ENCODE measurements at places on chromosomes 12 and 14.

GRCh38 chr12:87575906-87576305, 453.3 kb downstream of the C12orf50 start:
- DNase-seq = no peak

DNA sequence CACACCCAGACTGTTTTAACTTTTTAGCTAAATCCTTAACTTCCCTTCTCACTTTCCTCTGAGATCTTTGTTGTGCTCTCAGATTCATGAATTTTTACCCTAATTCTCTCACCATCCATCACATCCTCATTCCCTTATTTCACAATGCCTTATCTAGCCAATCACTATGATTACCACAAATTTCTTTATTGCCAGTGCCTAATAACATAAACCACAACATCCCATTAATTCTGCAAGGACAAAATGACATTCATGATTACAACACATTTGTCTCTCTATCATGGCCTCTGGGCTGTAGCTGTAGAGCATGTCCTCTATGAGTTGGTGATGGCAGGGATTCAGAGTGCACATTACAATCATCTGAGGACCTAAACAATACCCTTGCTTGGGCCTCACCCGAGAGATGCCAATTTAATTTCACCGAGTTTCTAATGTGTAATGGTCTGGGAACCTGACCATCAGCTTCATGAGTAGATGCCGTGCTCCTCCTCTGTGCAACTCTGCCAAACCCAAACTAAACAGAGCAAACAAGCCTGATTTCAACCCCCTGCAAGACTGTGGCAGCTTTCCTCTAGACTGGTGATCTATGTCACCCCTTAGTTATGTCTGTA, 99.3 kb downstream of the SPTSSA start:
- no peak for DNase-seq

DNA sequence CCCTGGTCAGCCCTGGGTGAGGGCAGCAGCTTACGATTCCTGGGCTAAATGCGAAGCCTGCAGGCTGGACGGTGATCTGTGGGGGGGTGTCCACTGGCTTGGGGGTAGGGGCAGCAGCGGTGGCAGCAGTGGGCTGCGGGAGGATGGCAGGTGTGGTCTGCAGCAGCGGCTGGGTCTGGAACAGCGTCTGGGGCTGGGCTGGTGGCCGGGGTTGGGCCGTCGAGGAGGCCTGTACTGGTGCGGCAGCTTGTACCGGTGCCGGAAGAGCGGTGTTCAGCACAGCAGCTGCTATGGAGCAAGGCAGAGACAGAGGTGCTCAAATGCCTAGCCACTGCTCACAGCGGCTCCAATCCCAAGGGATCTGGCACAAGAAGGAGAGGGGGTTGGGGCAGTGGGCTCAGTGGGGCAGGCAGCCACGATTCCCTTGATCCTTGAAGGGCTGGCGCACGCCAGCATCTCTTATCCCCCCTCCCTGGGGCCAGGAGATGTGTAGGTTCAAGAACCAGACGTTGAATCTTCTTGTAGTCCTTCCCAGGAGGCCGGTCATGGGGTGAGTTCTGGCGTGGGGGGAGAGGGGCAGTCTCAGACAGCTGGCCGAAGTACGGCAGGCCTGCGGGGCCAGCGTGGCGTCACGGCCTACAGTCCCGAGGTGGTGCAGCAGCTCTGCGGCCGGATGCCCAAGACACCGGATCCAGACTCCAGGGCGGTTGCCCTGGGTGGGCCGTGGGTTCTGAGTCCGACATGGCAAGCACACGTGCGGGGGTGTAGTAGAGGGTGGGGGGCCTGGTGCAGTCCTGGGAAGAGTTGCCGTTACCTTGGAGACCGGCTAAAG, 19.9 kb downstream of the POU6F1 start:
- no peak for DNase-seq

GRCh38 chr14:28666961-28667360, 99.6 kb upstream of the FOXG1 start:
- DNase-seq = no peak

DNA sequence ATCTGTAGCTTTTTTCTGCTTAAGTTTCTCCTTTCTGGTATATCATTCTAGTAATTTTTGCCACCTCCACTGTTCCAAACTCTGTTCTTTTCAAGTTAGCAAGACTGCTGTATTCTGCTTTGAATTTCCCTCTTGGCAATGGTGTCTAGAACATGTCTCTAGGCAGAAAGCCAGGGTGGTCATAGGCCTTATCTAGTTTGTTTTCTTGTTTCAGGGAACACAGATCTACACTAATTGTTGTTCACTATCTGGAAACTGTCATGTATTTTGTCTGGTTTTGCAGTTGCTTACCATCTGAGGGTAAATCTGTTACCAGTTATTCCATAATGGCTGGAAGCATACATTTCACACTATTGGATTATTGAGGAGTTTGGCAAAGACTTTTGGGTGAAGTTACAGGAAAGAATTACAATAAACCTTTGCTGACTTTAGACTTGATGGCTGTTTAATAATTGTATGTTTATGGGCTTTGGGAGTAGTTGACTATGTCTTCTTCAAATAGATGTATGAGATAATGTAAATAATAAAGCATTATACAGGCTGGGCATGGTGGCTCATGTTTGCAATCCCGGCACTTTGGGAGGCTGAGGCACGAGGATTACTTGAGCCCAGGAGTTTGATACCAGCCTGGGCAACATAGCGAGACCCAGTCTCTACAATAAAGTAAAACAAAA, 41.4 kb downstream of the FUT8 start:
- no peak for DNase-seq

DNA sequence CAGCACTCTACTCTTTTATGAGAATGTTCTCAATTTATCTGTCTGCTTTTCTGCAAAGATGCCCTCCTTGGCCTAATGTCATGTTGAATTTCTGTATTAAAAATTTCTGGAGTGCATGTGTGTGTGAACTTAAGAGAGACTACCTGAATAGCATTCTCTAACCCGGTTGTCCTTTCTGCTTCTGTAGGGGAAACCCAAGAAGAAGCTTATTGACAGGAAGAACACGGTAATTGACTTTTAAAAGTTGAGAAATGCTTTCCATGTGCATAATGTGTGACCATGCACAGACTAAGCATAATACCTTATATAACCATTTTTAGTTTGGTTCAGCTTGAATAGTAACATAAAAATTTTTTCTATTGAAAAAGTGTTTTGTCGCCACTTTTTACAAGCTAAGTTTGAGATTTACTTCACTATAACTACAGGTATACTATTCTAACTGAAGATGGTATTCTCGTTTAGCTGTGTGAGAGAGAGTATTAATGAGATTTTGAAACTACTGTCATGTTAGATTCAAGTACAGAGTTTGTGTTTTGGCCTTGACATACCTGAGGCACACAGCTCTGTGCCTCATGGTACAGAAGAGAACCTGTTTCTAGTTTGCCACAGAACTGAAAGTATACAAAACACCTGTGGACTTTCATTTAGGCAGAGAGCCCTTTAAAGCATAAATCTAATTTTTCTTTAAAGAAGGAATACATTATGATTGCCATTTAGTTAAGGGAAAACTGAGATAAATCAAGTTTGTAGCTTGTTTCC, 96.8 kb downstream of the TTLL5 start:
- DNase-seq = no peak

GRCh38 chr12:116276652-116277466, 634 bp downstream of the MED13L start:
- DNase-seq = no peak

GRCh38 chr14:23181453-23181852, 2.0 kb downstream of the SLC7A8 start:
- no peak for DNase-seq

- DNase-seq = no peak
Observed at GRCh38 chr12:119204671-119205285, 26.0 kb downstream of the HSPB8 start.

GRCh38 chr14:30275604-30276003, 283.4 kb upstream of the G2E3 start:
- DNase-seq = no peak

DNA sequence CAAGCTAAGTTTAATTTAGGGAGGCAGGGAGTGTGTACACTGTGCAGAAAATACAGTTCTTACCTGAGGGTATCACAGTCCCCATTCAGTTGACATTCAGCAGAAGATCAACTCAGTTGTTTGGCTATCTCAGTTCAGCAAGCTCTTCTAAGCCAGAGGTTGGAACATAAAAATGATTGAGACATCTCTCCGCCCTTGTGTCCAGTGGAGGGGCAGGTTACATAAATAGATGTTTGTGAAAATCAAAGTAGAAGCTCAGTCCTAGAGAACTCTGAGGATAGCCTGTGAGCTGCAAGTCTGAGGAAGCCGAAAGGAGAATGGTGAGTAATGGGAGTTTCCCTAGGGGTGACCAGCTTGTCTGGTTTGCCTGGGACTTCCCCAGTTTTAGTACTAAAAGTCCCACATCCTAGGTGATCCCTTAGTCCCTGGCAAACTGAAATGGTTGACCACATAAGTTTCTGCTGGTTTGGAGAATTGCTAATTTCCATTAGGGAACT, 251.4 kb upstream of the ATP2B1 start:
- DNase-seq = no peak

DNA sequence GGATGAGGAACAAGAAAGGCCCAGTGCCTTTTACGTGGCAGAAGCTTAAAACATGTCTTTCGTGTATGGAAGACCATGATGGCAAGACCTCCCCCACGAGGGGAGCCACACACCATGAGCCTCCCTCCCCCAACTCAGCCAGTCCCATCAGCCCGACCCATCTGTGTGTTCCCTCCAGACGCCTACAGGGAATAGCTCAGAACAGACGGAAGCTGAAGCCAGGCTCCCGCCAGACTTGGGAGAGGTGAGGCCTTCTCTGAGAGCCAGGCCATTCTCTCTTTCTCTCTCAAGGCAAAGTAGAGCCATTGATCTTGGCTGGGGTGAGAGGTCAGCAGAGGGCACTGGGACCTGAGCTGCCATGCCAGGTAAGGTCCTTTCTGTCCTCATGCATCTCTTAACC, 9.5 kb downstream of the REM2 start:
- no peak for DNase-seq

DNA sequence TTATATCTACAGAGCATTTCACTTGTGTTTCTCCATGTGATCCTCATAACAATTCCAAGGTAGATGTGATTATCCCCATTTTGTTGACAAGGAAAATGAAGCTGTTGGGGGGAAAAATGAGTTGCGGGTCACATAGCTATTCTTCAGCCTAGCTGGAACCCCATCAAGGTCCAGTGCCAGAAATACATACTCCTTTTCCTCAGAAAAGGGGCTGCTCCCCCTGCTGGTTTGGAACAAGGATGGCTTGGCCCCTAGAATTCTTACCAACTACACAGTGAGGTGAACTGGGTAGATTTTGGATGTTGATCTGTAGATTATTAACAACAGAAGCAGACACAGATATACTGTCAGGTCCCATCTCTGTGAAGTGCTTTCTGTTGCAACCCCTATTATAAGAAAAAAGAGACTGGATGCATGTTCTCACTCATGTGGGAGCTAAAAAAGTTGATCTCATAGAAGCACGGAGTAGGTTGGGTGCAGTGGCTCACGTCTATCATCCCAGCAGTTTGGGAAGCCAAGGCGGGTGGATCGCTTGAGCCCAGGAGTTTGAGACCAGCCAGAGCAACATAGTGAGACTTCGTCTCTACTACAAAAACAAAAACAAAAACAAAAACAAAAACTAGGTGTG, 8.9 kb downstream of the IKZF4 start:
- DNase-seq = peak; percentile 90

Data from HuH-7 (cell line).